ENCODE measurements at places on chromosomes 3 and 15.

DNA sequence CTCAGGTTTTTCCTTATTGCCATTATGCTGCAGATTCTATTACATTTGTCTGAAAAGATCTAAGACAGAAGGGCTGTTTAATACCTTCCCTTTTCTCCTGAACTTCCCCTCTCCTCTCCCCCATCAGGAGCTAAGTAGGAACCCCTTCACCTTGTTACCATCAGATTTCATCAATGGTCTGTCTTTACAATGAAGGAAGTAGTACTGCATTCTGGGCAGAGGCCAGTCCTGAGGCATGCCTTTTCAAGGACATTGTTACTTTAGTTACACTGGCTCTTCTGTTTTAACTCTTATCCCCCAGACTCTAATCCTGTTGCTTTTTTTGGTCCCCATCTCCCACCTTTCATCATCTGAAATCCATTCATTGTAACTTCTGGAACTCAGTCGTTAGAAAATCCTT lies 8.1 kb downstream of the CTNNB1 start:
- peak overlapping the region; percentile 18 for H3K27ac ChIP-seq
- peaks cover 29% of the 10 kb centered on the region for H3K36me3 ChIP-seq
- H3K4me1 ChIP-seq = peaks cover 84% of the 10 kb centered on the region
- no peak for ATAC-seq
- no peak overlapping the region for H3K4me3 ChIP-seq

- peak overlapping the region; percentile 71 for H3K27ac ChIP-seq
- peaks cover 25% of the 10 kb centered on the region for H3K4me1 ChIP-seq
- peak overlapping the region; percentile 33 for H3K4me3 ChIP-seq
- H3K36me3 ChIP-seq = peaks cover 34% of the 10 kb centered on the region
Measured at GRCh38 chr3:23590424-23591273, 215.1 kb upstream of the UBE2E1 start.

GRCh38 chr15:61892140-61892539 lies 168.1 kb downstream of the VPS13C start:
- no peak for ATAC-seq
- H3K36me3 ChIP-seq = peaks cover 84% of the 10 kb centered on the region
- H3K27ac ChIP-seq = no peak overlapping the region
- H3K4me3 ChIP-seq = no peak overlapping the region
- H3K4me1 ChIP-seq = no peaks in the 10 kb centered on the region
- H3K27me3 ChIP-seq = no peaks in the 10 kb centered on the region

DNA sequence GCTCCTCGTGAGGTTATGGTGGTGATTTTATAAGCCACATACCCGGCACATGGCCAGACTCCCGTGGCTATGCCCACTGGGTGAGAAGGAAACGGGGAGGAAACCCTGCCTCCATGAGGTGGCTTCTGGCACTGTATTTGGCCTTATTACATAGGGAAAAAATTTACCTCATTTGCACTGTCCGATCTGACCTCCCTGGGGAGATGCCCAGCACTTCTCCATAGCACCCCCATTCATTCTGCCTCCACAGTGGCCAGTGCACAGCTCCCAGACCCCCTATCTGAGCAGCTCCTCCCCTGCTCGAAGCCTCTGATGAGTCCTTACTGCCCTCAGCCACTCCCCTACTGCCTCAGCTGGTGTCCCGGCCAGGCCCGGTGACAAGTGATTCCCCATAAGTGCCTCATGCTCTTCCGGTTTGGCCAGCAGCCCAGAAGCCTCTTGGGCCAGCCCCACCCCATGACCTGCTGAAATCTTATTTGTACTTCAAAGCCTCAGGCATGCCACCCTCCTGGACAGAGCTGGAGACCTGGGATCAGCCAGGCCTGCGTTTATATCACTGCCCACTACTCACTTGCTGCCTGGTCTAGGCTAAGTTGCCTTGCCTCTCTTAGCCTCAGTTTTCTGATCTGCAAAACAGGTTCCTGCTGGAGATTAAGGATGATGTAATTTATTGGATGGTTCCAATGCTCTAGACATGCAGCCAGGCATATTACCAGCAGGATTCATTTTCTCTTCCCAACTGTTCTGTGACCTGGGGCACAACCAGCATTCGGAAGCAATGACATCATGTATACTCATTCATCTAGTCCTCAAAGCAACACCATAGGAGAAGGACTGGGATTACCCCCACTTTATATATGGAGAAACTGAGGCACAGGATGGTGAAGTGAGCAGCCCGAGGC lies 30.6 kb upstream of the SLC6A6 start:
- H3K27me3 ChIP-seq = peaks cover 25% of the 10 kb centered on the region
- no peaks in the 10 kb centered on the region for H3K4me1 ChIP-seq
- no peaks in the 10 kb centered on the region for H3K36me3 ChIP-seq
- H3K4me3 ChIP-seq = no peak overlapping the region

GRCh38 chr3:144480416-144480919 lies 508.8 kb downstream of the DIPK2A start:
- no peak overlapping the region for H3K4me3 ChIP-seq
- no peak overlapping the region for H3K27ac ChIP-seq
- no peaks in the 10 kb centered on the region for H3K27me3 ChIP-seq
- no peaks in the 10 kb centered on the region for H3K36me3 ChIP-seq
- no peak for ATAC-seq

- H3K27me3 ChIP-seq = no peaks in the 10 kb centered on the region
- no peak overlapping the region for H3K27ac ChIP-seq
- H3K4me1 ChIP-seq = no peaks in the 10 kb centered on the region
- H3K36me3 ChIP-seq = no peaks in the 10 kb centered on the region
Measured at GRCh38 chr3:81378552-81379293, 382.7 kb downstream of the GBE1 start.

DNA sequence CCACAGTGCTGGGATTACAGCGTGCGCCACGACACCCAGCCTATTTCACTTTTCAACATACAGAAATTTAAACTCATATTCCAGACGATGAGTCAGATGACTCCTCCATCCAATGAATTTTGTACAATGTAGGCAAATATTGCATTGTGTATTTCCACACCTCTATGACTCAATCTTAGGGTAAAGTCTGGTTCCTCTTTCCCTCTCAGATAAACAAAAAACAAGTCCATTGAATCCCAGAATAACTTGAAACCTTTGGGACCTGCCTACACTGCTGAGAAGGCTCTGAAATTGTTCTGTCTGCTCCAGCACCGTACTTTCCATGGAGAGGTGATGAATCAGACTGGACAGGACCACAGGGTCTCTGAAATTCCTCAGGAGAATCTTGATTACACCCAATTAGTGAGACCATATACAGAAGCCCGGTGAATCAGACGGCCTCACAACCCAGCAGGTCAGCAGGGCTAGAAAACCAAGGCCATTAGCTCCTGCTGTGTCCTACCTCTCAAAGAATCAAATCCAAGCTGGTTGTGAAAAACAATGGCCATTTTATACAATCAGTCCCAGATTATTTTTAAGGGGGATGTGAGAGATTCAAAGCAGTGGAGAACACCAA lies 112.6 kb downstream of the ERC2 start:
- no peak overlapping the region for H3K4me3 ChIP-seq
- no peak overlapping the region for H3K27ac ChIP-seq
- H3K36me3 ChIP-seq = no peaks in the 10 kb centered on the region
- H3K27me3 ChIP-seq = peaks cover 2% of the 10 kb centered on the region
- no peak for ATAC-seq

DNA sequence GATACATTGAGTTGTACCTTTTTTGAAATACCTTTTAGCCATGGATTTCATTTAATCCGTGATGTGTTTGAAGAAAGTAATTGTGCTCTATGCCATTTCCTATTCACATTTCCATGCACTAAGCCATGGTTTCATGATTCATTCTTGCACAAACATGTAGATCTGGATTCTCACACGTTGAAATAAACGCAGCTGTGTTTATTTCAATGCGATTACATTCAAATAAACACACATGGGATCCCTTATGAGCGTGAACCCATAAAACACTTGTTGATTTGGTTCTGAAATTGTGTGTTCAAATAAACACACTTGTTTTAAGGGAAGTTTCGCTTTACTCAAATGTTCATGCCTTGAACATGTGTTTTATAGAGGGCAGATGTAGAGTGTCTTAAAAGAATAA lies 39.2 kb downstream of the BBX start:
- no peaks in the 10 kb centered on the region for H3K27me3 ChIP-seq
- H3K4me1 ChIP-seq = peaks cover 55% of the 10 kb centered on the region
- H3K27ac ChIP-seq = no peak overlapping the region
- no peaks in the 10 kb centered on the region for H3K36me3 ChIP-seq
- ATAC-seq = no peak

GRCh38 chr3:17423786-17424536 lies 318.5 kb downstream of the TBC1D5 start:
- peaks cover 12% of the 10 kb centered on the region for H3K36me3 ChIP-seq
- no peaks in the 10 kb centered on the region for H3K27me3 ChIP-seq
- no peak for ATAC-seq
- H3K4me3 ChIP-seq = no peak overlapping the region

GRCh38 chr3:31577232-31577631 lies 44.5 kb downstream of the STT3B start:
- no peak overlapping the region for H3K27ac ChIP-seq
- no peak for ATAC-seq
- H3K4me1 ChIP-seq = peaks cover 35% of the 10 kb centered on the region
- H3K27me3 ChIP-seq = no peaks in the 10 kb centered on the region
- peaks cover 35% of the 10 kb centered on the region for H3K36me3 ChIP-seq

GRCh38 chr3:134083626-134084241 lies 54.0 kb upstream of the SLCO2A1 start:
- H3K27me3 ChIP-seq = no peaks in the 10 kb centered on the region
- no peak overlapping the region for H3K27ac ChIP-seq
- no peaks in the 10 kb centered on the region for H3K4me1 ChIP-seq
- H3K36me3 ChIP-seq = no peaks in the 10 kb centered on the region
- ATAC-seq = no peak

GRCh38 chr3:146250449-146251382 lies at the start of gene PLSCR4:
PLSCR4 (minus strand) TSS chr3:146251105; CDS start chr3:146222071, 29,034 bp downstream.
- no peak within 1 kb of the TSS for H3K27ac ChIP-seq
- ATAC-seq = peak; percentile 34
- peak within 1 kb of the TSS; percentile 73 for H3K4me3 ChIP-seq
- H3K27me3 ChIP-seq = peaks cover 60% of the 10 kb centered on the region
- H3K4me1 ChIP-seq = peaks cover 7% of the 10 kb centered on the region

- ATAC-seq = no peak
- H3K36me3 ChIP-seq = no peaks in the 10 kb centered on the region
- H3K27me3 ChIP-seq = no peaks in the 10 kb centered on the region
- no peak overlapping the region for H3K4me3 ChIP-seq
- no peak overlapping the region for H3K27ac ChIP-seq
- H3K4me1 ChIP-seq = no peaks in the 10 kb centered on the region
Measured at GRCh38 chr15:78120523-78120922, 10.7 kb downstream of the CIB2 start.

- H3K36me3 ChIP-seq = no peaks in the 10 kb centered on the region
- no peaks in the 10 kb centered on the region for H3K27me3 ChIP-seq
- H3K4me3 ChIP-seq = no peak overlapping the region
- no peak for ATAC-seq
Measured at GRCh38 chr3:171127611-171128010, 101.1 kb upstream of the SLC2A2 start.

- no peaks in the 10 kb centered on the region for H3K36me3 ChIP-seq
- no peak overlapping the region for H3K27ac ChIP-seq
- no peaks in the 10 kb centered on the region for H3K27me3 ChIP-seq
- ATAC-seq = no peak
- no peaks in the 10 kb centered on the region for H3K4me1 ChIP-seq
- no peak overlapping the region for H3K4me3 ChIP-seq
Measured at GRCh38 chr3:97793420-97794019, 28.3 kb upstream of the CRYBG3 start.

- no peak overlapping the region for H3K4me3 ChIP-seq
- H3K4me1 ChIP-seq = no peaks in the 10 kb centered on the region
Measured at GRCh38 chr3:73228959-73229358, 167.5 kb downstream of the EBLN2 start.

DNA sequence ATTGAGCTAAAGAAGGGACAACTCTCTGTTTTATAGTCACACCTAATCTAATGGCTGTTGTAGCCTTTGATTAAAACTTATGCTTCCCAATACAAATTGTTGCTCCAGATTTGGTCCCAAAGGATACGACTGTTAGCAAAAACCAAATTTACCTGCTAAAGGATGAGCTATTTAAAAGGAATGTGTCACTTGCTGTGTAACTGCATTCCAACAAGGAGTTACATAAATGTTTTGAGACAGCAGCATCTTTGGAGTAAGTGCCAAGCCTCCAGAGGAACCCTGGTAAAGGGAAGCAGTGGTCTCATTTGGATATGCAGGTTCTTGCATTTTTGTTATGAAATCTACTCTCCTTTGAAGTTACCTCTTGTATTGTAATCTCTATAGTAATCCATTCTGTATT lies 233.3 kb downstream of the THSD4 start:
- no peak overlapping the region for H3K4me3 ChIP-seq
- no peaks in the 10 kb centered on the region for H3K36me3 ChIP-seq
- no peaks in the 10 kb centered on the region for H3K4me1 ChIP-seq
- peaks cover 22% of the 10 kb centered on the region for H3K27me3 ChIP-seq

GRCh38 chr3:180063783-180064182 lies 27.0 kb upstream of the PEX5L start:
- no peak overlapping the region for H3K4me3 ChIP-seq
- H3K36me3 ChIP-seq = no peaks in the 10 kb centered on the region
- H3K27ac ChIP-seq = no peak overlapping the region
- no peaks in the 10 kb centered on the region for H3K27me3 ChIP-seq
- no peaks in the 10 kb centered on the region for H3K4me1 ChIP-seq
- no peak for ATAC-seq

DNA sequence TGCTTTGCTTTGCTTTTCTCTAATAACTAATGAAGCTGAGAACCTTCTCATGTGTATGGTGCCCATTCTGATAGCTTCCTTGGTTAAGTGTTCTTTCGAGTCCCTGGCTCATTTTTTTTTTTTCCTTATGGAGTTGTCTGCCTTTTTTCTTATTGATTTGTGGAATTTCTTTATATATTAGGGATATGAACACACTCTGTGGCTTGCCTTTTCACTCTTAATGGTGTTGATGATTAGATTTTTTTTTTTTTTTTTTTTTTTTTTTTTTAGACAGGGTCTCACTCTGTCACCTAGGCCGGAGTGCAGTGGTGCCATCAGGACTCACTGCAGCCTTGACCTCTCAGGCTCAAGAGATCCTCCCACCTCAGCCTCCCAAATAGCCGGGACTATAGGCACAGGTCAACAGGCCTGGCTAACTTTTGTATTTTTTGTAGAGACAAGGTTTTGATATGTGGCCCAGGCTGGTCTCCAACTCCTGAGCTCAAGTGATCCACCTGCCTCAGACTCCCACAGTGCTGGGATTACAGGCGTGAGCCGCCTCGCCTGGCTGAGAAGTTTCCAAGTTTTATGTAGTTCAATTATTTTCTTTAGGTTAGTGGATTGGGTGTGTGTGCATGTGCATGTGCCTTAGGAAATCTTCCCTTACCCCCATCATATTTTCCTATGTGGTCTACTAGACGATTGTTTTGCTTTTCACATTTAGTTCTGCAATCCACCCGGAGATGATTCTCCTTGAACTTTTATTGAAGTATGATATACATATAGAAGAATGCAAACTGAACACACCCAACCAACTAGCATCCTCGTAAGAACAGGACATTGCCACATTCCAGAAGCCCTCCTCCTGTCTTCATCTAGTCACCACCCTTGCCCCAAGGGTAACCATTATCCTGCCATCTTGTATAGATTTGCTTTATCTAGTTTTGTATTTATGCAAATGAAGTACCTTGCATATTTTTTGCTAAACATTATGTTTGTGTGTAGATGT lies 1.7 kb upstream of the SNRPA1 start:
- ATAC-seq = no peak
- H3K27me3 ChIP-seq = no peaks in the 10 kb centered on the region
- peaks cover 4% of the 10 kb centered on the region for H3K36me3 ChIP-seq
- no peak overlapping the region for H3K27ac ChIP-seq
- peak overlapping the region; percentile 92 for H3K4me3 ChIP-seq
